ENCODE measurements at places on chromosomes 1 and 21. TPM values are rescaled to one million over a fixed set of nuclear protein-coding genes. Genes with fewer than 3 reads are reported as not detected.

Gene KIF26B
- 0.45 TPM for total RNA-seq

Gene TPTE
- total RNA-seq: not detected

Gene STPG1
- 6.2 TPM for total RNA-seq

Gene TDRD5
- not detected for total RNA-seq

Gene DIO1
- total RNA-seq: not detected

Gene SFN
- total RNA-seq: 0.53 TPM

Gene CHRNB2
- 0.18 TPM for total RNA-seq

Gene RGS21
- not detected for total RNA-seq

Measured in sciatic nerve (tissue), 2 donors.